Stimulated activated CD8-positive, alpha-beta memory T cell treated with anti-CD3 and anti-CD28 coated beads, Interleukin-4, amount 100 ng/mL, for 4 hours (primary cell): ENCODE measurements at places on chromosomes 3 and 15.

DNA sequence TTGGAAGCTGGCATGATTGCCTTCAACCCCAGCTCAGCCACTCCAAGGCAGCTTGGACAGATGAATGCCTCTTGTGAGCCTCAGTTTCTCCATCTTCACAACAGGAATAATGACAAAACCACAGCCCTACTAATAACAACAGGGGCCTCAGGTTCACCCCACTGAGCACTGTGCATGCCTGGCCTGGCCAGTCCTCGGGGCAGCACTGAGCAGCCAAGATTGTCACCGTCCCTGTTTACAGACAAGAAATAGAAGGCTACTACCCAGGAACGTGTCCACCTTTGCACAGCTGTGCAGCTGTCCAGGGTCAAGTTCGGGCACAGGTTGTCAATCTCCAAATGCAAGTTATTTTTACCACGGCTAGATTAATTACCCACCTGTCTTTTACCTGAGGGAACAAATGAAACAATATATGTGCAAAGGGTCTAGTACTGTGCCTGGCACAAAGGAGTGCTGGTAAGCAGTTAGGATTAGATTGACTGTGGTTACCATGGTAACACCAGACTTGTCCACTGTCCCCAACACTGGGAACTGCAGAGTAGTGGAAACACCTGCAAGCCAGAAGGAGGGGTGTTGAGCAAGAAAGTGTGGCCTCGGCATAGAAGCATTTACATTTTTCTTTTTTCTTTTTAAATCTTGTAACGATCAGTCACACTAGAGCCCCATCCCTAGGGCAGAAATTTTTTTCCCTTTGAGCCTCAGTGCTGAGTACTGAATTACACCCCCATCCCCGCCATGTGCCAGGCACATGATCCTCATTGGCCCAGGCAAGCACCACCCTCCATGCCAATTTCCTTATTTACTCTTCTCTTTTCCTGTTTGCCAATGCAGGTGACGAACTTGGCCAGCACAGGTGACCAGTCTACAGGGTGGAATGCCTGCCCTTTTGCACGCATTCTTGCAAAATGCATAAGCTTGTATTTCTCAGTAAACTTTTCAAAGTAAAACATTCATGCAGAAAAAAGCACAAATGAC lies 66.3 kb upstream of the SLC6A6 start:
- no peak for DNase-seq

GRCh38 chr3:115108614-115109013 lies 38.5 kb downstream of the ZBTB20 start:
- no peak for DNase-seq

- no peak for DNase-seq
Observed at GRCh38 chr3:116084999-116085791, 360.1 kb downstream of the LSAMP start.

GRCh38 chr3:15154326-15154725 lies 51.7 kb upstream of the CAPN7 start:
- no peak for DNase-seq

GRCh38 chr15:98530570-98530969 lies 117.8 kb upstream of the IGF1R start:
- no peak for DNase-seq

DNA sequence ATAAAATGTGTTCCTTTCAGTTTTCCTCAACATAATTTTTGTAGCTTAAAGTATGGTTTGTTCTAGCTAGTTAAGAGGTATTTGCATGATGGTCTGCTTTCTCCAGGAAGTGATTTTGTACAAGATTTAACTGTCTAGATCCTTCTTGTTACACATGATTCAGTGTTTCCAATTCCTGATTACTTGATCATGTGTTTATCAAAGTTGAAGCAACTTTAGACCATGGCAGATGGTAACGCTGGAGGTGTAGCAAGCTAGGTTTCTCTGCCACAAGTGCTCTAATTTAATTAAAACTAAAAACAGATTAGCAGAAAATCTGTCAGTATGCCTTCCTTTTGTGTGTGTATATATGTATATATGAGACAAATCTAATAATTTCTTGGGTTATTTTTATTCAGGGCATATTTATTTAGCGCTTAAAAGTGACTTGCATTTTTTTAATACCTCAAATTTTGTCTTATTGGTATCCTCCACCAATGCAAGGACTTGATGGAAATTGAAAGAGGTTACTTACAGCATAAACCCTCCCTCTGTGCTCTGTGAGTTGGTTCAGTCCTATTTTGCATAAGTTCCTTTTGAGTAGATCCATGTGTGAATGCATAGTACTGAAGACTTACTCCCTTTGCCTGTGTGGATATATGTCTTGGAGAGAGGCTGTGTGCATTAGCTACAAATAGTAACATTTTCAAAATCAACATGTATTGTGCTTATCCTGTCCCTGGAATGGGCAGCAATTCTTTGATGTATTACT lies 157.3 kb upstream of the CGNL1 start:
- DNase-seq = no peak

DNA sequence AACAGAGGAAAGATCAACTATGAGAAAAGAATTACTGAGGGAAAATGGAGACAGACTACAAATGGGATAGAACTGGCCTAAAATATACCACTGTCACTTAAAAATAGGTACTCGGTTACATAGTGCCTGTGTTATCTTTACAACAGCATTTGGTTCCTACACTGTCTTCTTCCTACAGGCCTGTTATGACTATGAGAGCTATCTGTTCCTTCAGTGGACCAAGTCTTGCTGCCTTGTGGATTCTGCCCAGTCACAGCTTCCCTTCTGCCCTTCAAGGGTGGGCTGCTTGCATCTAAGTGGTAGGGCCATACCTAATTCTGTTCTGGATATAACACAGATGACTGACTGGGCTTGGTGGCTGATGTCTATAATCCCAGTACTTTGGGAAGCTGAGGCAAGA lies 13.8 kb upstream of the ARHGEF3 start:
- no peak for DNase-seq

DNA sequence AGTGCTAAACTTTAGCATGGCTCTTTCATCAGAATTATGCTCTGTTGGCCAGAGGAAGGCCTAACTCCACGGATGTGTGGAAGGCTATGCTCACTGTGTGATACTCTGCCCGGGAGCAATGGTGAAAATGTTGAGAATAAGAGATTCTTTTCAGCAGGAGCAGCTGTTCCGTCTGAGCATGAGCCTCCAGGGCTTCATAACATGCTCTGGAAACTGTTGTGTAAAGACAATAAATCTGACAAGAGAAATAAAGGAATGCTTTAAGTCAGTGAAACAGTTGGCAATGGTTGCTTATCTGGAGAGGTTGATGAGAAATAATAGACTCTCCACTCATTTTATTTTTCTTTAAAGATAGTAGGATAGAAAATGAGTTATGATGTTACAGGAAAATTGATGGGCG lies 269.8 kb downstream of the DIPK2A start:
- DNase-seq = no peak

GRCh38 chr3:65902304-65902793 lies 136.4 kb downstream of the MAGI1 start:
- no peak for DNase-seq

DNA sequence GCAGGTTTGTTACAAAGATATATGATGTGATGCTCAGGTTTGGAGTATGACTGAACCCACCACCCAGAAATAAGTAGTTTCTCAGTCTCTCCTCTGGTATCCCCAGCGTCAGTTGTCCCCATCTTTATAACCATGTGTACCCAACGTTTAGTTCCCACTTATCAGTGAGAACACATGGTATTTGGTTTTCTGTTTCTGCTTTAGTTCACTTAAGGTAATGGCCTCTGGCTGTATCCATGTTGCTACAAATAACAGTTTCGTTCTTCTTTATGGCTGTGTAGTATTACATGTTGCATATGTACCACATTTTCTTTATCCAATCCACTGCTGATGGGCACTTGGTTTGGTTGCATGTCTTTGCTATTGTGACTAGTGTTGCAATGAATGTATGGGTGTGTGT lies 132.3 kb downstream of the LMLN start:
- no peak for DNase-seq

DNA sequence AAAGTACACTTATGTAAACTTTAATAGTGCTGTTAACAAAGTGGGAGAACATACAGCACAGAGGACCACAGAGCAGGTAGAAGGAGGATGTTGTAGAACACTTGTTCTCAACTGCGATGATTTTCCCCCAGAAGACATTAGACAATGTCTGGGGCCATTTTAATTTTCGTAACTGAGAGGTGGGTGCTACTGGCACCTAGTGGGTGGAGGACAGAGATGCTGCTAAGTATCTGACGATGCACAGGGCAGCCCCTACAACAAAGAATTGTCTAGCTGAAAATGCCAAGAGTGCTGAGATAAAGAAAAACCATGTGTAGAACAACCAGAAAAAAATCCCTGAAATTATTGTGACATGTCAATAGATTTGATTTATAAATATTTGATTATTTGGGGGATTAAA lies 5.0 kb upstream of the KBTBD8 start:
- DNase-seq = no peak

- no peak for DNase-seq
Observed at GRCh38 chr3:3383461-3383860, 204.0 kb upstream of the CRBN start.

GRCh38 chr3:48047841-48048464 lies 31.7 kb upstream of the MAP4 start:
- DNase-seq = no peak

- DNase-seq = no peak
Observed at GRCh38 chr3:113829576-113830354, 8.8 kb upstream of the GRAMD1C start.

DNA sequence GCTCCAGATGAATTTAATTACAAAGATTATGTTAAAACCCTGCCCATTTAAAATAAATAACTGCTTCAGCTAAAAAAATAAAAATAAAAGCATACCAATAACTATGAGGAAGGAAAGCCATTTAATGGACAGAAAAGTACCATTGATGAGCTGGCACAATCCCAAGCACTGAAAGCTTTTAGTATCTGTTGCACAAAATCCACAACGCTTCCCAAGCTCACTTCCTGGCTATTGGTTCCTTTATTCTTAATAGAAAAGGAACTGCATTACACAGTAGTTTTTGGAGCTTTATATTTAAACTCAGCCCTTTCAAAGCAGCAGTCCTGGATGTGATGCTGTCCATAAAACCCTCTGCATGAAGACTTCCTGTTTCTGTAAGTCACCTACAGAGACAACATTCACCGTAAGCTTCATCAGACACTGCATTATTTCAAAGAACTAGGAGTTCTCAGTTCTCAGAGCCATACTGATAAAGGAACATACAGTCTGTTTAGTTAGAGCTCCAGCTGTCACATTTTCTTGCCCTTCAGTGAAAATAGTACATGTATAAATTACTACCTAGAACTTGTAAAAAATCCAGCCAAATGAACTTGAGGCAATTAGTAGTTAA lies 81.5 kb downstream of the CSNK1G1 start:
- DNase-seq = no peak

- DNase-seq = no peak
Observed at GRCh38 chr3:127964816-127965215, 49.8 kb downstream of the KBTBD12 start.

GRCh38 chr3:63613561-63613960 lies 38.9 kb upstream of the SNTN start:
- DNase-seq = no peak

DNA sequence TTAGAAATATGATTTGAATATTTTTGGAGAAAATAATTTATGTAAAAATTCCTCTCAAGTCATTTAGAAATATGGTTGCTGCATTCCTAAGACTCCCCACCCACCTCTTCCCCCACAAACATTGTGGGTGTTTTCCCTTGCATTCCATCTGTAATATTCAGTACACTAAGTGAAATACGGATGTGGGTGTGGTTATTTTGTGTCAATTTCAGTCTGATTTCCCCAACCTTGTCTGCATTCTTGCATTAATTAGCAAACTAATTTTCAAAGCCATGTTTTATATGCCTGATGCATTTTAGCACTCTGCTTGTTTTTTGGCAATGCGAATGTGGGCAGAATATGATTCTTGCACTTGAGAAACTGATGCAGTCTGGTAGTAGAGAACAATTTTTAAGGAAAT lies 408.3 kb upstream of the RGMA start:
- DNase-seq = no peak

- DNase-seq = no peak
Observed at GRCh38 chr15:58521293-58521991, 89.7 kb downstream of the LIPC start.

- DNase-seq = no peak
Observed at GRCh38 chr3:106821801-106822200, 555.4 kb upstream of the CCDC54 start.

- no peak for DNase-seq
Observed at GRCh38 chr15:39230205-39230907, 350.5 kb upstream of the THBS1 start.

DNA sequence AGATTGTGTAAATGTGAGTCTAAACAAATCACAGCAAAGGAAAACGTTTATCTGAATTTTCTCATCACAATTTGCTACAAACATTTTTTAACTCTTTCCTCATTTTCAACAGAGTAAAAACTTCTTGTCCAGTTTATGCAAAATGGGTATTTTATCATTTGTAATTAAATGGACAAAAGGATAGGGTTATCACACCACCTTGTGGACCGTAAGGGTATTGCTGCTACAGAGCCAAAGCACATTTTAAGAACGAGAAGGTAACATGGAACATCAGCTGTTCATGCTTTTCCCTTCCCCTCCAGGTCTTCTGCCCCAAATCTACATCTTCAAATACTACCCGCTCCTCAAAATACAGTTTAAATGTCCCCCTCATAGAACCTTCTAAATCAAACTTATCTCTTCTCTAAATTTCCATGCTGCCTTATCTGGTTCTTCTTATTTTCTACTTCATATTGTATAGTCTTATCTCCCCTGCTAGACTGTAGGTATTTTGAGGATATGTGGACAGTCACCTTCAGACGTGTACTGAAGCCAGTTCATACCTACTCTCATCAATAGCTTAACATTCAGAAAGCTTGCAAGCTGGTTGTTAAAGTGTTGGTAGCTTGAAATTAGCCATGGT lies 12.8 kb upstream of the SETMAR start:
- DNase-seq = no peak

DNA sequence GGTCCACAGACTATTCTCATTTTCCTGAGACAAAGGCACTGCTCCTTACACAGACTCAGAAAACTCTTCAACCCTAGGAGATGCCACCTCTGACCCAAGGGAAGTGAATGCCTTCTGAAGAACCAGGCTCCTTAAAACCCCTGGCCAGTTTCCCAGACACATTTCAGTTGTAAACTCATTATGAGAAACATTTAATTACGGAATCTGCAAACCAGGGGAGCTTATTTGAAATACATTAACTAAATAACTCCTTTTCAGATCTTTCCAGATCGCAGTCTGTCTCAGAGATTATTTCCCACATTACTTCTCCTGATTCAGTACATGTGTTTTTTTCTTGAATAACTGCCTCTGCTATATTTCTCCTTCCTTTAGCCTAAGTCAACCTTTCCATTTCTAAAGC lies 17.6 kb downstream of the MYO5A start:
- DNase-seq = no peak

GRCh38 chr15:32880642-32881041 lies 162.8 kb downstream of the GREM1 start:
- DNase-seq = no peak

- no peak for DNase-seq
Observed at GRCh38 chr3:100076731-100077529, 37.4 kb downstream of the FILIP1L start.

- no peak for DNase-seq
Observed at GRCh38 chr3:13526626-13526949, 22.3 kb upstream of the FBLN2 start.

GRCh38 chr3:71500696-71501095 lies 82.8 kb downstream of the FOXP1 start:
- no peak for DNase-seq
